NCI-H774 (cell line): ENCODE measurements at places on chromosomes 11 and 22.

- no peak for DNase-seq
These were observed 200.3 kb upstream of the MTNR1B start for GRCh38 chr11:92769112-92769511.

- no peak for DNase-seq
These were observed 23.0 kb downstream of the LMO2 start for GRCh38 chr11:33868647-33869461.

DNA sequence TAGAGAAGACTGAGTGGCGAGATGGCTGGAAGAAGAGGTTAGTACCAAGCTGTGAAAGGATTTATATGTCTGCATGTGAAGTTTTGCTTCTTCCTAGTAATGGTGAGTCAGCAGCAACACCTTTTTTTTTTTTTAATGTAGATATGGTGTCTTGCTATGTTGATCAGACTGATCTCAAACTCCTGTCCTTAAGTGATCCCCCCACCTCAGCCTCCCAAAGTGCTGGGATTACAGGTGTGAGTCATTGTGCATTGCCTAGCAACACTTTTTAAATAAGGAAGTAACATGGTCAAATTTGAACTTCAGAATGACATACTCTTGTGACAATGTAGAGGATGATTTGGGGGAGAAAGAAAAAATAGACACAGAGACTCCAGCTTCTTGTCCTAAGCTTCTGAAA, 6.5 kb upstream of the CSTPP1 start:
- DNase-seq: peak; percentile 42

- no peak for DNase-seq
These were observed 34.4 kb upstream of the SUSD2 start for GRCh38 chr22:24146791-24147353.

DNA sequence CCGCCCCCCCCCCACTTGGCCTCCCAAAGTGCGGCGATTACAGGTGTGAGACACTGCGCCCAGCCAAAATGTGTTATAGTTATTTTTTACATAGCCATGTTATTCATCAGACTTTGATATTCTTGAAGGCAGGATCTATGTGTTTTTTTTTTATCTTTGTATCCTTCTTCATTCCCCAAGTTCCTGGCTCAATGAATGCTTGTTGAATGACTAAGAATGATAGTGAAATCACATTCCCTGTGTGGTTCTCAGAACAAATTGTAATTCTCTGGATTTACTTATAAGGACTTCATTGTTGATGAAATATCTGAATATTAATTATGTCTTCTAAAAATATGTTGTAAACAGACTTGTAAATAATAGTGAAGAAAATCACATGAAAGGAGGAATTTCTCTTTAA, 33.5 kb downstream of the MMP7 start:
- no peak for DNase-seq
